ENCODE measurements at places on chromosomes 12 and 14. TPM values are rescaled to one million over a fixed set of nuclear protein-coding genes. Genes with fewer than 3 reads are reported as not detected.

GRCh38 chr12:68119724-68120211 is 39.8 kb downstream of the IFNG start:
- DNase-seq = no peak

Gene LMNTD1
- polyA plus RNA-seq = not detected

Gene PCED1B
- 163 TPM for polyA plus RNA-seq

GRCh38 chr12:116885491-116885890 is 4.2 kb upstream of the HRK start:
- no peak for DNase-seq

GRCh38 chr12:99381992-99382391 is 265.6 kb upstream of the GARIN6 start:
- no peak for DNase-seq

DNA sequence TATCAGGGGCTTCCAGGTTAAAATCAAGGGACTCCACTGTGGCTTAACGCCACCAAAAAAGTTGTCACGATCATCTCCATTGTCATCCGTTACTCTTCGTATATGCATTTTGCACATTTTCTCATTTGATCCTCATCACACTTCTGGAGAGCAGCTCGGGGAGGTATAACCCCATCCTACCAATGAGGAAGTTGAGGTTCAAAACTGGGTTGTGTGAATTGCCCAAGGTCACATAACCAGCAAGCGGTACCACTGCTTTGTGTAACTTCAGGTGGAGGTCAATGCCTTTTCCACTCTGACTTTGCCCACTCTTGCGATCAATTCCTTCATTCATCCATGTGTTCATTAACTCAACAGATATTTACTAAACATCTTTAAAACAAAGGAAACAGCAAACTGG is 71.1 kb upstream of the CCND2 start:
- no peak for DNase-seq

Measured in naive thymus-derived CD8-positive, alpha-beta T cell (primary cell).